ENCODE measurements at places on chromosomes 3 and 15.

DNA sequence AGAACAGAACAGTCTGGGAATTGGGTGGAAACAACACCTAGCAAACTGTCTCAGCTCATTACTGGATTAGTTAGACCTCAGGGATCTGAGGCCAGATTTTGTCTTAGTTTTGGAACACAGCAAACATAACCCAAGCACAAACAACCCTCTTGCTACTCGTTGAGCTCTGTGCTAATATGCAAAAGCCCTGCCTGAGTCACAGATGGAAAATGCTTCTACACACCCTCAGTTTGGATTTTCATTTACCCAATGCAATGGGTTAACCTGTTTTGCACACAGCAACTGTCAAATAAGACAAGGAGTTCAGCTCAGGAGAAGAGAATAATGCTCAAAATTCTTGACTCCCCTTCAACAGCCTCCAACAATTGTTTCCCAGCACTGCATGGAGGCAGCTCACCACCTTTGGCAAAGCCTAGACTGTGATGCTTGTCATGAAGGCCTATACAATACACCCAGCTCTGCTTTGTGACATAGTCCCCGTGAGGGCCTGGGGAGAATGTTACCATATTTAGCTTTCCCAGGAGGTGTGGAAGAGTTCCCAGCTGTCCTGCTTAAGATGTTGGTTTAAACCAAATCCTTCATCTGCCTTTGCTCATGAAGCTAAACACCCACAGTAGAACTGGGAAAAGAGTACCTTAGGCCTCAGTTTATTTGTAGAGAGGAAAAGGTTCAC is 68.9 kb upstream of the MNS1 start:
- DNase-seq, result no peak

- DNase-seq, result no peak
Measured at GRCh38 chr3:109070211-109070610, 47.7 kb downstream of the MORC1 start.

GRCh38 chr15:31200735-31201151 is 99.2 kb upstream of the TRPM1 start:
- peak; percentile 69 for DNase-seq

GRCh38 chr3:119635719-119636118 is 24.7 kb downstream of the POPDC2 start:
- no peak for DNase-seq

DNA sequence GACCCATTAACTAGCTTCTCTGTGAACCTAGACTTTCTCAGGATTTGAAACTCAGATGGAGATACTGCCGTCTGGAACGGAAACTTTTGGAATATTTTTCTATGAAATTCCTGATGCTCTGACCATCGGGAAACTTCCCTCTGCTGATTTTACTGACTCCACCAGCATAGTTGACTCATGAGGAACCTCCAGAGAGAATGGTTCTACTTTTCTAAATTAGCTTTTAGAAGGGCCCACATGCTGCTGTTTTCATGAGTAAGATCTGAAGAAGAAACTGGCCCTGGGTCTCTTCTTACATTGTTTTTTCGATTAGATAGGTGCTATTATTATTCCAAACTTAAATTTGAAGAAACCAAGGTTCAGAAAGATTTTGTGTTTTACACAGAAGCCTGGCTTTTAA is 326.3 kb upstream of the NR2E3 start:
- peak; percentile 36 for DNase-seq

DNA sequence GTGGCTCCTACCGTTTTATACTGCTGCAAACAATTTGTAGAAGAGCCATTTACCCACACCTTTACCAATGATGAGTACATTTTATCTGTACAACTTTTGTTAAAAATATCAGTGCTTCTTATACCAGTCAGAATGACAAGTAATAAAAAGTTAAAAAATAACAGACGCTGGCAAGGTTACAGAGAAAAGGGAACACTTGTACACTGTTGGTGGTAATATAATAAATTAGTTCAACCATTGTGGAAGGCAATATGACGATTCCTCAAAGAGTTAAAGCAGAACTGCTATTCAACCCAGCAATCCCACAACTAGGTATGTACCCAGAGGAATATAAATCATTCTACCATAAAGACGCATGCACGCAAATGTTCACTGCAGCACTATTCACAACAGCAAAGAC is 51.9 kb downstream of the ARRDC4 start:
- DNase-seq, result no peak

- no peak for DNase-seq
Measured at GRCh38 chr3:35992041-35992440, 352.7 kb downstream of the ARPP21 start.

DNA sequence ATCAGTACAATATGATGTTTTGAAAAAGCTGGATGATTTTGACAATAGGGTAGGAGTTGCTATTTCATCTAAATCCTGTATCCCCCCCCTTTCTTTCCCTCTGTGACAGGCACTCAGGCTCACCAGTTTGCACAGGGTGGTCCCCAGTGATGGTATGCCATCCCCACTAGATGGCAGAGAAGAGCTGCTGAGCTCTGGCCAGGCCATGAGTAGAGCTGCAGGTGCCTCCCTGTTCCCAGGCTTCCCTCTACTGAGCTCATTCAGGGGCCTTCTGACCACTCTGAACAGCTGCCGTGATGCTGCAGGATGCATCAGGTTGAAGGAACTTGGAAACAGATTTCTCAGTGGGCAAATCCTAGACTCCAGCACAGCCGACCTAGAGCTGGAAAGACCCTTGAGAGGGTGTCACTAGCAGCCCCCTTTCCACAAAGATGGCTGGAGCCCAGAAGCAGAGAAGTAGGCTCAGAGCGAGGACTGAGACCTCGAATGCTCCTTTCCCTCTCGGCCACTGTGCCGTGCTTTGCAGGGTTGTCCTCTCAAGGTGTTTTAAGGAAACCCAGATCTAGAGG is 45.1 kb downstream of the EFCAB12 start:
- DNase-seq, result peak; percentile 62

DNA sequence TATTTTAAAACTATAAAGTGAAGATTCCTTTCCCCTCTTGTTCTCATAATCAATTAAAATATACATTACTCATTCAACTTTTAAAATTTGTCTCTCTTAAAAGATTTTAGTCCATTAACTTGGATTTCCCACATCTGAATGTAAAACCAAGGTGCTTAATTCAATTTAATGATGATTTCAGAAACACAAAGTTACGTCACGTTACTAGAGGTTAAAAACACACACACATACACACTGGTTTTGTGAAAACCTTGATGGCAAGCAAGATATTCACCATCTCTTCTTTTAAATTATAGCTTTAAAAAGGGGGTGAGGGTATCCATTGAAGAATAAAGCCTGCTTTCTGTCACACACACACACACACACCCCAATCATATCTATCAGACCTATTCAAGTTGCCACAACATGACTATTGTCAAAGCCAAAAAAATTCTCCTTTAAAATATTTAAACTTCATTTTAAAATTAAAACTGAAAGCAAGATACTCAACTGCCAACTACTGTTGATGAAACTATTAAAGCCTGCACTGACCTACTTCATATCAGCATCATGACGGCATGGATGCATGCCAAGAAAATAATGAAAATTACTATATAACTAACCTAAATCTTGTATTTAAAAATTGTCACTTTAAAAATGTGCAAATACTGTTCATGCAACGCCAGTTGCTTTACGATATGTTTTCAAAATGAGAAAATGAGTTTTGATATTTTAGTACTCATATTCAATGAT is 2.1 kb downstream of the RFX7 start:
- no peak for DNase-seq

Measured in fibroblast of the aortic adventitia (primary cell).